ENCODE measurements at places on chromosomes 7 and 10. TPM values are rescaled to one million over a fixed set of nuclear protein-coding genes. Genes with fewer than 3 reads are reported as not detected.

DNA sequence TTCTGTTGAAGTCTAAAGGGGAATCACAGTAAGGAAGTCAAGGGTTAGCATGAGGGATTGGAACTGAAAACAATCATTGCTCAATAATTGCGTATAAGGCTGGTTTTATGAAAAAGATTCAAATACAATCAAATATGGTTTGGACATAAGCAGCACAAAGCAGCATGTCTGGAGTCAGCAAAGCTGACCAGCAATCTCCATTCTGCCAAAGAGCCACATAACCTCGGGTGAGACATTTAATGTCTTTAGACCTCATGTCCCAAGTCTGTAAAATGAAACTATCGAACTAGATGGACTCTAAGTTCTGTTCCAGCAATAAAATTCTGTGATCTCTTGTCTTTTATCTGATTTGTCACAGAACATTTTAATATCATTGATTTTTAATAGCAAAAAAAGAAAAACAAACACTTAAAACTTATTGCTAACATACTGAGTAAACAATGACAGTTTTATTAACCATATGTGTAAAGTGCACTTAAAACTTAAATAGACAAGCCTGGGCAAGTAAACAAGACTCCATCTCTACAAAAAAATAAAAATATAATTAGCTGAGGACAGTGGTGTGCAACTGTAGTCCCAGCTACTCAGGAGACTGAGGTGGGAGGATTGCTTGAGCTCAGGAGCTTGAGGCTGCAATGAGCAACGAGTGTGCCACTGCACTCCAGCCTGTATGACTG is 217.0 kb downstream of the MAGI2 start:
- no peak for DNase-seq

Gene TDRD1
- total RNA-seq, result not detected

DNA sequence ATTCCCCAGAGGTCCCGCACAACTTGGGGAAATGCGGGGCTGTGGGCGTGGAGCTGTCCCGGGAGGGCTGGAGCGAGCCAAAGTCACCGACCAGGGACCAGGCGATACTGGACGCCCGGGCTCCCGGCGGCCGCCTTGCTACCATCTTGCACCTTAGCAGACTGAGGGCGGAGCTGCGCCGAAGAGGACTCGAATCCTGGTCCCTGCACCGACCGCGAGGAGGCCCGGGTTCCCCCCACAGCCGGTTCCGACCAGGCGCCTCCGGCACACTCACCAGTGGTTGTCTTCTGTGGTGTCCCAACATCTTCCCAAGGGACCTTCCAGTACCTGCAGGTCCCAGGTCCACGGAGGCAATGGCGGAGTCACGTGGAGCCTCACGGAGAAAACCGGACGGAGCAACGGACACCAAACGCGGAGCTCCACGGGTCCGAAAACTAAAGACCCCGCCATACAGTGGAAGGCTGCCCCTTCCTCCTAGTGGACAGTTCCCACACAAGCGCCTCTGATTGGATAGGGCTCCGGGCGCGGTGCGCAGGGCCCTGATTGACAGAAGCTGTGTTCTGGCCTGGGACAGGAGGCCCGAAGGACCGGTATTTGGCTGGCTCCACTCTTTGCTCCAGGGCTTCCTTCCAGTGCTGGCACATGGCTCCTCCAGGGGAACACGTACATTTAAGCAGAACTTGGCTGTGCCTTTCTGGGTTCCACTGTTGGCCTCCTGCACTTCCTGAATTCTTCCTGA is 124.6 kb upstream of the ZNF479 start:
- no peak for DNase-seq

Gene SOSTDC1
- total RNA-seq, result 0.26 TPM

DNA sequence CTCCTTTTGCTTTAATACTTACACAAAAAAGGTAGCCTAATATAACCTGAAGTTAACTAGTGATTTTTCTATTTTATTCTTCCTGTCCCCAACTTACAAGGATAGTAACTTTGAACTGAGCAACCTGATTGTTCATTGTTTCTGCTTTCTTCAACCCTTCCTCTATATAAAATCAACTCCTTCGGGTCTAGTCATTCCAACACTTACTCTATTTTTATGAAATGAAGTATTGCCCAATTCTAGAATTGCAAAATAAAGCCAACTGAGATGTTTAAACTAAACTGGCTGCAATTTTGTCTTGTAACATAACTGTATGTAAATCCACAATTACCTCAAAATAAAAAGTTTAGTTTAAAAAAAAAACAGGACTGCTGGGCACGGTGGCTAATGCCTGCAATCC is 20.3 kb upstream of the DNA2 start:
- DNase-seq, result no peak

Gene IL2RA
- not detected for total RNA-seq

DNA sequence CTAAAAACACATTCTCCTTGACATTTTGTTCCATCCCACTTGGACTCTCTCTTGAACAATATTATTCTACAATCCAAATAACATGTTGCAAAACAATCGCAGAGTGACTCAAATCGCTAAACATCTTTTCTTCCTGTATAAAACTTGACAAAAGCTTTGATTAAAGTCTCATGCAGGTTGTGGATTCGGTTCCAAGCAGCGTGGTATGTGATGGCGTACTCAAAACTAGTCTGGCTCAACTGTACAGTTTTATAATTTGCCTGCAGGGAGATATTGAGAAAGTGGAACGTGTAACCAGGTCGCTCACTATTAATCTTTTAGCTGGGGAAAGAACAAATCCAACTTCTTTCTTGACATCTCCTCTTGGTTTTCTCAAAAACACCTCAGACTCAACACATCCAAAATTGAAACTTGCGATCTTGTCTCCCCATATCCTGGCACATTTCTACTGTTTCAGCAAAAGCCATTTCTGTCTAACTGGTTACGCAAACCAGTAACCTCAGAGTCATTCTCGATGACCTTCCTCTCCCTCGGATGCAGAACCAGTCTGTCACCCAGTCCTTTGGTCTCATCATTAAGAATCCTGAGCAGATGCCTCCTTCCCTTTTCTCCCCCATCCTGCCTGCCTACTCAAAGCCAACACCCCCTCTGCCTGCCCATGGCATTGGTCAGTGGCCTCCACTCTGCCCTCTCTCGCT is 100.1 kb downstream of the CACNB2 start:
- no peak for DNase-seq

- DNase-seq, result peak; percentile 39
Observed at GRCh38 chr10:6136215-6137201, 47.7 kb downstream of the RBM17 start.

GRCh38 chr10:7529638-7530037 is 118.8 kb upstream of the SFMBT2 start:
- no peak for DNase-seq

Gene FAM24B
- 2.5 TPM for total RNA-seq

Gene NUTM2A
- 1.7 TPM for total RNA-seq

DNA sequence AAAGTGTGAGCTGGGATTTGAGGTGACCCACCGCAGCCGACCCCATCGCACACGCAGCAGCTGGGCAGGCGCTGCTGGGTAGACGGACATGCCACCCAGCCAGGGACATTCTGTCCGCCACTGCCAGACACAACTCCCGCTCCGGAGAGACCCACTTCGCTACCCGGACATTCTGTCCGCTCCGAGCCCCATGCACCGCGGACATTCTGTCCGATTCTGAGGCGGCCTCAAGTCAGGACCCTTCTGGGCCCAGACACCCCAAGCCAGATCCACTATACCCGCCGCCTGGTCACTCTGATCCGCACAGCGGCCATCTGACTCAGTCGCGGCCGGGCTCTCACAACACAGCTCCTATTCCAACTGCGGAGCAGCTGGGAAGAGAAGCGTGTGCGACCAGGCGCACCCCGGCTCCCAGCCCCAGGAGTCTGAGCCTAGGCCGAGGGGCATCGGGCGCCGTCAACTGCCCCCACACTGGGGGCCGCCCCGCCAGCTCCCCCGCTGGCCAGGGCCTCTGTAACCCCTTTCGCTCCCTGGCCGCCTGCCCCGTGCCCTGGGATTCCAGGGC is 763 bp downstream of the PITX3 start:
- no peak for DNase-seq

Gene ZNF727
- not detected for total RNA-seq

GRCh38 chr10:44927352-44927751 is 16.2 kb downstream of the TMEM72 start:
- DNase-seq, result no peak

DNA sequence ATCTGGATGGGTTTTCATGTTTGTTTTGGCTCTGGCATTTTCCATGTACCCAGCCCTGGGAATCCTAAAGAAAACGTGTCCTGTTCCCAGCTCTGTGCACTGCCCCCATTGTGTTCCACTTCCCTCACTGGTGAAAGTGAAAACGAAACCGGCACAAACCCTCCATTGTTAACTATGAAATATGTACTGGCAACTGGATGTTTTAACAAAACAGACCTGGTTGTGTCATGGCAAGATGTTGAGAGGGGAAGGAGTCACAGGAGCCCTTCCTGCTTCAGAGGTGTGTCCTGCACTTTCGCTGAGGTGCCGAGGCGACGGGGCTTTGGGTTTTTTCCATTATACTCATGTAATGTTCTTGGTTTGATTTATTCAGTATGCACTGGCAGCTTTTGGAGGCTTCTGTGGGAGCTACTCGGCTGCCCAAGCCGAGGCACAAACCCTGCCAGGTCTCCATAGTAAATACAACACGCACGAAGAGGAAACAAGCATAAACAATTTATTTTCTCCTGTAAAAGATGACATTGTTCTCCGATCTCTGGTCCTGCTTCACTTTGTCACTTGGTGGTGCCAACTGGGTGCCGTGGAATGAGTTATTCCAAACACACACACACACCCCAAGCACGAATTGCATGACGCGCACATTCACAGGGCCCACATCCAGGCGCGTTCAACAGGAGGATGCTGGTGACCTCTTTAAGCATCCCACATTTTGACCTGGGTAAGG is 118.2 kb downstream of the CDK6 start:
- DNase-seq, result peak; percentile 74

- DNase-seq, result peak; percentile 22
Observed at GRCh38 chr7:134643131-134643530, 3.5 kb upstream of the BPGM start.

DNA sequence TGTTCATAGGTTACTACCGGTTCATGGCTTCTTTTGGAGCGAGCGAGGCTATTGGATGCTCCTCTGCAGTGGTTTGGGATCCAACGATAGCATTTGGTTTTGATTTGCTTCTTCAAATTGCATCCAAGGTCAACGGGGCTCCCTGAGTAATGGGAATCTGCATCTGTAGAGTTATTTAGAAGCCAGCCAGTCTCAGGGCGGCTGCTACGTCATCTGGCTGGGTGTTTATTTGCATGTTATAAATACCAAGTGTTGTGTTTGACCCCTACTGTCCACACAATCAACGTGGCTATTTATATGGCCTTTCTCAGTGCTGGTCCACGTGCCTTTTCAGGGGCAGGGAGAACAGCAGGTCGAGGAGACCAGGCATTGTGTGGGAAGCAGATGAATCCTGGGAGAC is 137.7 kb downstream of the PRPF18 start:
- no peak for DNase-seq

GRCh38 chr10:25849988-25850387 is 84.0 kb upstream of the MYO3A start:
- no peak for DNase-seq

- no peak for DNase-seq
Observed at GRCh38 chr7:116152276-116152675, 58.1 kb upstream of the TES start.

Gene CRHR2
- total RNA-seq, result not detected

Gene FRMPD2
- total RNA-seq, result 1.2 TPM

- DNase-seq, result no peak
Observed at GRCh38 chr7:43011879-43012278, 79.7 kb downstream of the MRPL32 start.

DNA sequence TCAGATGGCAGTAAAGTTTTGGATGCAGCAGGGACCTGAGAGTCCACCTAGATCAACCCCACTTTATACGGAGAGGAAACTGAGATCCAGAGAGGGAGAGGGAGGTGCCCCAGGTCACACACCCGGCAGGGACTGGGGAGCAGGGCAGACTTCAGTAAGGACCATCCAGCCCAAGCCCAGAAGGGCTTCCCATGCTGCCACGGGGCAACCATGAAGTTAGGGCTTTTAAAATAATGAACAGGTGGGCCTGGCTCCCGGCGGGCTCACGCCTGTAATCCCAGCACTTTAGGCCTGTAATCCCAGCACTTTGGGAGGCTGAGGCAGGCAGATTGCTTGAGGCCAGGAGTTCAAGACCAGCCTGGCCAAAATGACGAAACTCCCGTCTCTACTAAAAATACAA is 98.5 kb downstream of the HIP1 start:
- DNase-seq, result no peak

GRCh38 chr7:30430777-30431176 is 47.8 kb downstream of the NOD1 start:
- no peak for DNase-seq

DNA sequence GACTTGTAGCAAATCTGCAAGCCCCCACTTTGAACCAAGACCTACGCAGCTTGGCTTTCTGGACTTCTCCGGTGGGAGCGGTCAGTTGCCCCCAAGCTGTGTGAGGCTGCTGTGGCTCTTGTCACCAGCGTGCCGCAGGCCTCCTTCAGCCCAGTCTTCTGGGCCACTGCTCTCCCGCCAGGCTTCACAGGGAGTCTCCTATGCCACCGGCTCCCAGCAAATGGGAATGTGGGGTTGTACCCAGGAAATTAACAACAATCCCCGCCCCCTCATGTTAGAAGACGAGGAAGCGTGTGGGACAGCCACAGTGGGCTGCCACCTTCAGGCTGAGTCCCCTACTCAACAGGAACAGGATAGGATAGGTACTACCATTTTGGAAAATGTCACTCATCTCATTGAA is 4.2 kb downstream of the WDR86 start:
- no peak for DNase-seq

DNA sequence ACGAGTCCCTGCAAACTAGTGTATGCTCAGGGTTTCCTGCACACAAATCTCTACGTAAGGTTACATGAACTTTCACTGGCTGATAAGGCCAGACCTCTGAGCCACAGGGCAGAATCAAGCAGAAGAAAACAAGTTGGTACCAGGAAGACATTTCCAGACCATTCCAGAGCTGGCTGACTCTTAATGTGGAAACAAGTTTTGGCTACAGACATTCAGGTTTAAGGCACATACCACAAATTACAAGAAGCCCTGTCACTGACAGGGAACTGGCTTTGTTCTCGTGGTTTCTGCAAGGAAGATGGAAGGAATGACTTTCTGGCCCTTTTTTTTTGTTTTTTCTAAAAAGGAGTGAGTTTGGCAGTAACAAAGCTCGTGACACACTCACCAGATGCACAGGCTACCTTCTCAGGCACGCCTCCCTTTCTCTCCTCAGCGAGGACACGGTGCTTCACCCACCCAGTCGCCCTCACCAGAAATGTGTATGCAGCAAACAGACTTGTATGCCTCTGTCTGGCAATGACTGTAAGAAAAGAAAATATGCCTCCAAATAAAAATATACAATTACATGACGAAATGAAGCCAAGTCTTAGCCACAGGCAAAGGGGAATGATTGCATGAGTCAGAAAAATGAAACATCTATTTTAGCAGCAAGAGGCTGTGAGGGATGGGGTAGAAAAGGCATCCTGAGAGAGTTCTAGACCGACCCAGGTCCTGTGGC is 22.6 kb downstream of the PLAC9 start:
- no peak for DNase-seq

Gene SLC35G1
- 1.3 TPM for total RNA-seq

DNA sequence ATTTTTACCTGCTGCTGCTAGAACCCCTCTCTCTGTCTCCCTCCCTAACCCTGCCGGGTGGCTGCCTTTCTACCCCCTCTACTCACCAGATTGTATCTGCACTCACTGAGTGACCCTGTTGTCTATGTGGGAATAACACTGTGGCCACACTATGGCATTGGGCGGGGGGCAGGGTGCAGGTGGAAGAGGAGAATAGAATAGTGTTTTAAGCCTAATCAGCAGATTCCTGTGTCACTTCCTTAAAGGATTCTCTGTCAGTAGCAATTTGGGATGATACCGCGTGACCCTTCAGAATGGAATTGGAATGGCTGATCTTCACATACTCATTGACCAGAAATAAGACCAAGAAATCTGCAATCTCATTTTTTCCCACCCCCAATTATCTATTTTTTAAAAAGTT is 67.1 kb upstream of the ANKRD1 start:
- no peak for DNase-seq

Gene RSPH10B2
- total RNA-seq, result 0.10 TPM
